ENCODE measurements at places on chromosomes 2 and 18. TPM values are rescaled to one million over a fixed set of nuclear protein-coding genes. Genes with fewer than 3 reads are reported as not detected.

GRCh38 chr2:182615036-182615435 lies 101.0 kb upstream of the DNAJC10 start:
- H3K4me3 ChIP-seq: no peak overlapping the region
- no peaks in the 10 kb centered on the region for H3K36me3 ChIP-seq
- no peak overlapping the region for H3K27ac ChIP-seq

GRCh38 chr2:169999054-169999453 lies 171.8 kb downstream of the UBR3 start:
- peaks cover 13% of the 10 kb centered on the region for H3K4me1 ChIP-seq
- H3K36me3 ChIP-seq: peaks cover 24% of the 10 kb centered on the region
- no peak overlapping the region for H3K27ac ChIP-seq

GRCh38 chr2:20511130-20511529 lies 64.3 kb downstream of the RHOB start:
- peaks cover 11% of the 10 kb centered on the region for H3K27me3 ChIP-seq
- peaks cover 5% of the 10 kb centered on the region for H3K4me1 ChIP-seq
- H3K36me3 ChIP-seq: peaks cover 3% of the 10 kb centered on the region
- no peak overlapping the region for H3K27ac ChIP-seq
- DNase-seq: no peak
- H3K4me3 ChIP-seq: no peak overlapping the region

- no peaks in the 10 kb centered on the region for H3K4me1 ChIP-seq
- no peak overlapping the region for H3K4me3 ChIP-seq
- H3K27me3 ChIP-seq: no peaks in the 10 kb centered on the region
Observed at GRCh38 chr2:18336975-18337374, 223.5 kb downstream of the RDH14 start.

GRCh38 chr2:109239720-109240119 lies 110.7 kb downstream of the SH3RF3 start:
- no peaks in the 10 kb centered on the region for H3K27me3 ChIP-seq
- H3K4me1 ChIP-seq: peaks cover 74% of the 10 kb centered on the region
- H3K27ac ChIP-seq: peak overlapping the region; percentile 65
- H3K4me3 ChIP-seq: no peak overlapping the region

DNA sequence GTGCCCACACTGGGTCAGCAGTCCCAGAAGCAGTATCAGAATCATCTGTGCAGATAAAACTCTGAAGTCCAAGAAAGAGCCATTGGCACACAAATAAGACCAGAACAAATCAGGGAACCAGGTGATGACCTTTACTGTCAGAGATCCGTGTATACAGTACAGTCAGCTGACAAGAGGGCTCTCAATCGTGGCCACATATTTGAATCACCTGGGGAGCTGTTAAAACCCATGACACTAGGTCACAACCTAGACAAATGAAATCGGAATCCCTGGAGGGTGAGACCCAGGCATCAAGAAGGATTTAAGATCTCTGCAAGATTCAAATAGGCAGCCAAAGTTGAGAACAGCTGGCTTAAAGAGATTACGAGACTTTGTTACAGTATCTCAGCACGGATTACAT lies 807.1 kb downstream of the RNF144A start:
- H3K36me3 ChIP-seq: no peaks in the 10 kb centered on the region
- H3K4me3 ChIP-seq: no peak overlapping the region
- no peaks in the 10 kb centered on the region for H3K27me3 ChIP-seq
- no peak overlapping the region for H3K27ac ChIP-seq

DNA sequence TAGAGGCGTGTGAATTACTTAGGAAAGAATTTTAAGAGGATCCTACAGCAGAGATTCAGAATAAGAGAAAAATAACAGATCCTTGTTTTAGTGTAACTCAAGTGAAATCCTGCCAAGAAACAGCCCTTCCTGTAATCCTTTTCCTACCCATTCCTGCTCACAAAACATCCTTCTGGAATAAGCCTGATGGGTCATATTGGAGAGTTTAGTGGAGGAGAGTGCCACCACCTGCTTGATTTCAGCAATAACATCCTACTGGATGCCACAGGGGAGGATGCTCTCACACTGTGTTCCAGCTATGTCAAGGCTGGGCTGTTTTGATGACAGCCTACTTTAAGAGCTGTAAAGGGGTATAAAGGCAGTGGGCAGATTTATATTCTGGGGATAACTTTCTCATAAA lies 54.8 kb upstream of the CCDC178 start:
- peaks cover 23% of the 10 kb centered on the region for H3K4me1 ChIP-seq
- DNase-seq: peak; percentile 50
- H3K4me3 ChIP-seq: no peak overlapping the region
- peak overlapping the region; percentile 88 for H3K27ac ChIP-seq
- H3K27me3 ChIP-seq: no peaks in the 10 kb centered on the region

DNA sequence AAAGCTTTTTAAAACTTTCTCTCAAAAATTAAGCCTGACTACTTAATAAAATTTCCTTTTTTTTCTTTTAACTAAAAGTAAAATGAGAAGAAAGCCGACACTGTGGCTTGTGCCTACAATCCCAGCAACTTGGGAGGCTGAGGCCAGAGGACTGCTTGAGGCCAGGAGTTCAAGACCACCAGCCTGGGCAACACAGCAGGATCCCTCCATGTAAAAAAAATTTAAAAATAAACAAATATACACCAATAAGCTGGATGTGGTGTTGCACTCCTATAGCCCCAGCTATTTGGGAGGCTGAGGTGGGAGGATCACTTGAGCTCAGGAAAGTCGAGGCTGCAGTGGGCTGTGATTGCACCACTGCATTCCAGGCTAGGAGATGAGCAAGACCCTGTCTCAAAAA lies 37.4 kb downstream of the HNRNPLL start:
- DNase-seq: no peak
- H3K4me1 ChIP-seq: no peaks in the 10 kb centered on the region
- no peaks in the 10 kb centered on the region for H3K27me3 ChIP-seq
- no peak overlapping the region for H3K27ac ChIP-seq
- H3K36me3 ChIP-seq: peaks cover 10% of the 10 kb centered on the region
- no peak overlapping the region for H3K4me3 ChIP-seq

DNA sequence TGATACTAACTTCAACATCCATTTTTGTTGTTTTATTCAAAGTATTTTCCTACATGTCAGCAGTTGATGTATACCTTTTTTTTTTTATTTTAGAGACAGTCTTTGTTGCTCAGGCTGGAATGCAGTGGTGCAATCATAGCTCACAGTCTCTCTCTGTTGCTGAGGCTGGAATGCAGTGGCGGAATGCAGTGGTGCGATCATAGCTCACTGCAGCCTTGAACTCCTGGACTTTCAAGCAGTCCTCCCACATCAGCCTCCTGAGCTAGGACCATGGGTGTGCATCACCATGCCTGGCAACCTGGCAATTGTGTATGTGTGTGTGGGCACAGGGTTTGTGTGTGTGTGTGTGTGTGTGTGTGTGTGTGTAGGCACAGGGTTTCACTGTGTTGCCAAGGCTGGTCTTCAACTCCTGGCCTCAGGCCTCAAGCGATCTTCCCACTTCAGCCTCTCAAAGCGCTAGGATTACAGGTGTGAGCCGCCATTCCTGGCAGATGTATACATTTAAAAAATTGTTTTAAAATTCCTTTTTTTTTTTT lies 24.8 kb downstream of the SANBR start:
- no peak for DNase-seq
- no peaks in the 10 kb centered on the region for H3K27me3 ChIP-seq
- H3K27ac ChIP-seq: no peak overlapping the region
- no peaks in the 10 kb centered on the region for H3K4me1 ChIP-seq

- H3K4me3 ChIP-seq: no peak overlapping the region
- DNase-seq: no peak
- peaks cover 10% of the 10 kb centered on the region for H3K36me3 ChIP-seq
- H3K27ac ChIP-seq: no peak overlapping the region
- peaks cover 23% of the 10 kb centered on the region for H3K4me1 ChIP-seq
Observed at GRCh38 chr2:64021578-64021977, 2.4 kb upstream of the VPS54 start.

Gene GPR45
- total RNA-seq: 0.21 TPM

Gene CTAGE1
- not detected for total RNA-seq

Gene TUBA4B
- not detected for total RNA-seq

Gene TLX2
- not detected for total RNA-seq

Gene MPP4
- 0.13 TPM for total RNA-seq

All from endothelial cell (in vitro differentiated cells).